ENCODE measurements at places on chromosomes 4 and X. TPM values are rescaled to one million over a fixed set of nuclear protein-coding genes. Genes with fewer than 3 reads are reported as not detected.

Gene DNAAF6
- total RNA-seq = not detected

GRCh38 chr4:74157154-74157553 is 764 bp upstream of the MTHFD2L start:
- no peak for DNase-seq

DNA sequence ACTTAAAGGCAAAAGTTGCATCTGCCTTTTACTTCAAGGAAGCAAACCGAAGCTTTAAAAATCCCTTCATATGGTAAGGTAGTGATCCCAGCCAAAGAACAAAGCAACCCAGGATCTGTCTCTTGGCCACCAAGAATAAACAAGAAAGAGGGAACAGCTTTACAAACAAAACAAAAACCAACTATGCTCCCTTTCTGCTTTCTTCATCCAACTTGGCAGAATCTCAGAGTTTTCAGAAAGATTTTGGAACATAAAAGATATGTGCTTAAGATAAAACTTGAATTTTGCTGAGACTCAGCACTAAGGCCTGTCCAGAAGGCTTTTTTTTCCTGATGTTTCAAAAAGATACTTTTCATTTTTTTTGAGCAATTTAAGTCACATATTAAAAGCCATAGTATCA is 94.0 kb downstream of the COL4A6 start:
- DNase-seq = no peak

DNA sequence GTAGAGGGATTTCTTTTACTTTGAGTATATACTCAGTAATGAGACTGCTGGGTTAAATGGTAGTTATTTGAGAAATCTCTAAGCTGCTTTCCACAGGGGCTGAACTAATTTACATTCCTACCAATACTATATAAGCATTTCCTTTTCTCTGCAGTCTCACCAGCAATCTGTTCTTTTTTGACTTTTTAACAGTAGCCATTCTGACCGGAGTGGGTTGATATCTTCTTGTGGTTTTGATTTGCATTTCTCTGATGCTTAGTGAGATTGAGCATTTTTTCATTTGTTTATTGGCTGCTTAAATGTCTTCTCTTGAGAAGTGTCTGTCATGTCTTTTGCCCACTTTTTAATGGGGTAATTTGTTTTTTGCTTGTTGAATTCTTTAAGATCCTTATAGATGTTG is 43.3 kb downstream of the SPCS3 start:
- DNase-seq = no peak

DNA sequence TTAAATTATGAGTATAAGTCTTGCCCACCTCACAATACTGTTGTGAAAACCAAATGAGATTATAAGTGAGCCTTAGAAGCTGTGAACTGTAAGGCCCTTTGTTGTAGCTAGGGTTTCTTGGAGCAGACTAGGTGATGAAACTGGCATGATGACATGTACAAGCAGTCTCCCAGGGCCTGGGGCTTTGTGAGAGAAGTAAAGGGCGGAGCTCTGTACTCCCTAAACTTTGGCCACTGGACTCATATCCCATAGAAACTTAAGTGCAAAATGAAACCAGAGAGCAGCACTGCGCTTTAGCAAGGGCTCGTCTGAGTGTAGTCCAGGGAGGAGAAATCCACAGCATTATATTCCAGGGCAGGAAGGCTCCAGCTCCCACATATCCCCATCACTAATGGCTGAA is 385.6 kb upstream of the FGF16 start:
- DNase-seq = no peak

Measured in H1 (cell line).